ENCODE measurements at places on chromosomes 12 and 14. TPM values are rescaled to one million over a fixed set of nuclear protein-coding genes. Genes with fewer than 3 reads are reported as not detected.
A peak's percentile ranks its signal among the peaks of the same experiment; 100 is the strongest.

DNA sequence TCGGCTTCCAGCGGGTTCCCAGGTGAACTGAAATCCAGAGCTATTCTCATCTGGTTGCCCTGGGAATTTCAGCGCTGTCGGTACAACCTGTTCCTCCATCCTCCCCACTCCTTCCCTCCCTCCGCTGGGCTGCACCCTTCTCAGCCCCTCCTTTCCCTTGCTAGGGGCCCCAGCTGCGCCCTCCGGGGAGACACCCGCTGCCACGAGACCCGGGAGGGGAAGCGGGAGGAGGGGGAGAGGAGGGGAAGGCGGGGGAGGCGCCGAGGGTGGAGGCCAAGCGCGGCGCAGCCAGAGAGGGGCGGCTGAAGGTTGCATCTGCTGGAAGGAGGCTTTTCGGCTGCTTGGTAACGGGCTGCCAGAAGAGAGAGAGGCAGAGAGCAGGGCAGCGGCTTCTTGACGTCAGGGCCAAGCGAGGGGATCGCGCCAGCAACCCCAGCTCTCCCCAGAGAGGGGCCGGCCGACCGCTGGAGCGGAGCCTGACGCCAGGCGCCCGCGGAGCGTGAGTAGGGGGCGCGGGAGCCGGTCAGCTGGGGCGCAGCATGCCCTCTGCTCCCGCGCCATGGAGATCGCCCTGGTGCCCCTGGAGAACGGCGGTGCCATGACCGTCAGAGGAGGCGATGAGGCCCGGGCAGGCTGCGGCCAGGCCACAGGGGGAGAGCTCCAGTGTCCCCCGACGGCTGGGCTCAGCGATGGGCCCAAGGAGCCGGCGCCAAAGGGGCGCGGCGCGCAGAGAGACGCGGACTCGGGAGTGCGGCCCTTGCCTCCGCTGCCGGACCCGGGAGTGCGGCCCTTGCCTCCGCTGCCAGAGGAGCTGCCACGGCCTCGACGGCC lies at the start of gene KCNA5:
TSS of gene KCNA5 (plus strand) at position 291 of the 831 bp plus-strand sequence. CDS start at position 560, 269 bp downstream.
- peaks cover 39% of the 10 kb centered on the region for H3K27me3 ChIP-seq
- H3K4me3 ChIP-seq = no peak within 1 kb of the TSS
- no peak for DNase-seq

Gene DLGAP5
- 97.9 TPM for total RNA-seq

DNA sequence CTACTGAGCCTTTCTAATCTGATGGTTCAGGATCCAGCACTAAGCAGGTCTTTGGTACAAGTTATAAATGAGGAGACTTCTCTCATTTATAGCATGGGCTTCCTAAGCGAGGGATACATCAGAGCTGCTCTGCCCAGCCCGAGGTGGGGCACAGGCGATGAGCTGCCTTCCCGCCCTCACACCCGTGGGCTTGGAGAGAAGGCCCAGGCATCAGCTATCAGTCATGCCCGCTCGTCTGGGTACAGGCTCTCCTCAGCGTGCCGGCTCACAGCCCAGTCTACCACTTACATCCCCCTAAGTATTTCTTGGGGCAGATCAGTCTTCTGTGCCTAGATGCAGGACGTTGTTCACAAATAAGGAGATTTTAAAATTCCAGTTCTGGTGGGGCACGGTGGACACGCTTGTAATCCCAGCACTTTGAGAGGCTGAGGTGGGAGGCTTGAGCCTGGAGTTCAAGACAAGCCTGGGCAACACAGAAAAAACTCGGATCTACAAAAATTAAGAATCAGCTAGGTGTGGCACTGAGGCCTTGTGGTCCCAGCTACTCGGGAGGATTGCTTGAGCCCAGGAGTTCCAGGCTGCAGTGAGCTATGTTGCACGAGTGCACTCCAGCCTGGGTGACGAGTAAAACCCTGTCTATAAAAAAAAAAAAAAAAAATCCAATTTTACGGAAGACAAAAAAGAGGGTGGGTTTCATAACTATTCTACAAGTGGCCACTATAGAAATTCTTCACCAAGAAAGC lies 57.0 kb downstream of the CCDC88C start:
- peaks cover 8% of the 10 kb centered on the region for H3K36me3 ChIP-seq
- H3K4me1 ChIP-seq = peaks cover 66% of the 10 kb centered on the region
- no peak overlapping the region for H3K27ac ChIP-seq
- no peak for DNase-seq

DNA sequence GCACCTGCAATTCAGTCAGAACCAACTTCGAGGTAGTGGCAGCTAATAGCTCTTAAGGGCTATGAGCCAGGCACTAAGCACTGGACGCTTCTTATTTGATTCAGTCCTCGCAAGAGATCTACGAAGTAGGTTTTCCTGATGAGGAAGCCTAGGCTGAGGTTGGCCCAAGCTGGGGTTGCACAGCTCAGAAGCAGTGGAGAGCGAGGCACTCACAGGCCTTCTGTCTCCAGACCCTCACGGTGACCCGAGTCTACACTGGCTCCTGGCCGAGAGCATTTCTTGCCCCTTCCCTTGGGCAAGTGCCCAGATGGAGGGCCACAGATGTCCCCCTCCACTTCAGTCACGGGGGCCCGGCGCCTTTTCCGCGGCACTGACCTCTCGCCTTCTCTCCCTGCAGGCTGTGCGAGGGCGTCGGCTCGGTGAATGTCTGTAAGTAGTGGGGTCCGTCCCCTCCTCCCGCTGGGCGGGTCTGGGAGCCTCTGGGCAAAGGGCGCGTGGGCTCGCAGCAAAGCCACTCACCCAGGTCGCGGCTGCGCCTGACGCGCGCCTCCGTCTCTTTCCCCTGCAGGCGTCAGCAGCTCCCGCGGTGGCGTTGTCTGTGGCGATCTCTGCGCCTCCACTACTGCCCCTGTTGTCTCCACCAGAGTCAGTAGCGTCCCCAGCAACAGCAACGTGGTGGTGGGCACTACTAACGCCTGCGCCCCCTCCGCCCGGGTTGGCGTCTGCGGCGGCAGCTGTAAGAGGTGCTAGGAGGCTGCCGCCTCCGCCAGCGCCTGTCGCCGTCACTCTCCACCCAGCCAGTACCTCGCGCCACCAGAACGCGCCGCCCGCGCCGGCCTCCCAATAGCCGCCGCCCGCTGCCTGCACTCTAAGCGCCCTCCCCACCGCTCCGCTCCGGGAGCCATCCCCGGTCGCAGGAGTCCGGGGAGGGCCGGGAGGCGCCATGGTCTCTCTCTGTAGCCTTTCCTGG lies 13.1 kb downstream of the KRT83 start:
- peaks cover 50% of the 10 kb centered on the region for H3K27me3 ChIP-seq
- peak; percentile 62 for DNase-seq
- peak overlapping the region; percentile 47 for H3K4me3 ChIP-seq
- H3K27ac ChIP-seq = no peak overlapping the region
- peaks cover 16% of the 10 kb centered on the region for H3K4me1 ChIP-seq

DNA sequence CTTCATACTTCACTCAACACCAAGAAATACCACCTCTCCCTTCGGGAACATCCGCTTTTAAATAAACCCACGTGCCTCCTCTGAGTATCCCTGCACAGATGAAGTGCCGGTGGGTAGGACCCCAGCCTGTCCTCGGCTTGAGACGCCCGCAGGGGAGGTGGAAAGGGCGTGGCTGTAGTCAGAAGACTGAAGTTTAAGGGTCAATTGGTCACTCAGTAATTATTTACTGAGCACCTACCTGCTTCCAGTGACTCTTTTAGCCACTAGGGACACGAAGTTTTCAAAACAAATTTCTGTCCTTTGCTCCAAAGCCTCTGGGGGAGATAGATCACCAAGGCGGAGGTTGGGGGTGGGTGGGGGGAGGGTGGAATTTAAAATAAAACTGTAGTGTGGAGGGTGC lies 309.4 kb downstream of the VRK1 start:
- no peak for DNase-seq
- peaks cover 14% of the 10 kb centered on the region for H3K27me3 ChIP-seq

Gene OR6C2
- total RNA-seq = not detected

GRCh38 chr12:84376320-84376719 lies 536.3 kb downstream of the SLC6A15 start:
- H3K4me1 ChIP-seq = no peaks in the 10 kb centered on the region
- no peak overlapping the region for H3K4me3 ChIP-seq
- H3K36me3 ChIP-seq = no peaks in the 10 kb centered on the region
- no peak overlapping the region for H3K27ac ChIP-seq
- DNase-seq = no peak

GRCh38 chr14:104240434-104241157 lies 102.2 kb downstream of the KIF26A start:
- H3K27me3 ChIP-seq = peaks cover 10% of the 10 kb centered on the region
- peaks cover 2% of the 10 kb centered on the region for H3K36me3 ChIP-seq
- no peak overlapping the region for H3K4me3 ChIP-seq
- H3K27ac ChIP-seq = no peak overlapping the region
- DNase-seq = no peak

DNA sequence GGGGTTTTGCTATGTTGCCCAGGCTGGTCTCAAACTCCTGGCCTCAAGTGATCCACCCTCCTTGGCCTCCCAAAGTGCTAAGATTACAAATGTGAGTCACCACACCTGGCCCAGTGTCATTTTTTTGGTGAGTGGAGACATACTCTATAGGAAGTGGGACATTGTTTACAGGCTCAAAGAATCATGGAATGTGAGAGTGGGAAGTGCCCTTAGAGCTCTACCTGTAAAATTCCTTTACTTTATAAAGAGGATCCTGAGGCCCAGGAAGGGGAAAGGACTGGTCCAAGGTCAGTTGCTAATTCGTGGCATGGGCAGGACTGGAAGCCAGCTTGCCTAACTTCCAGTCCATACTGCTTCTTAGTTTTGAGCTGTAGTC lies 8.7 kb upstream of the ADCK1 start:
- H3K4me3 ChIP-seq = no peak overlapping the region
- H3K36me3 ChIP-seq = no peaks in the 10 kb centered on the region
- no peak overlapping the region for H3K27ac ChIP-seq
- no peak for DNase-seq
- peaks cover 2% of the 10 kb centered on the region for H3K4me1 ChIP-seq

Gene DBX2
- total RNA-seq = not detected

DNA sequence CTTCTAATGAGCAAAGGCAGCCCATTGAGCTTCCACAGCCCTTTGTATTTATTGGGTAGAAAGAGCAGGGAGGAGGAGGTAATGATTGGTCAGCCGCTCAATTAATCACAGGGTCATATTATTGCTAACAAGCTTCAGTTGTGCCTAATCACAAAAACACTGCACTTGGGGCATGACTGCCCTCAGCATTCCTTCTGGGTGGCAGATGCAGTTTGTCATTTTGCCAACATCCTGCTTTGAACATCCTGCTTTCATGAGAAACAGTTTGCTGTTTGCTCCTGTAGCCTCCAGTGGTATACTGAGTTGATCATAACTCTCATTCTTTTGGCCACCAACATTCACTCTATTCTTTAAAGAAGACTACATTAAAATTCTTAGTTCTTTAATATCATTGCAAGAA lies 462.9 kb upstream of the MIS18BP1 start:
- no peaks in the 10 kb centered on the region for H3K36me3 ChIP-seq
- no peak overlapping the region for H3K27ac ChIP-seq
- H3K4me1 ChIP-seq = no peaks in the 10 kb centered on the region
- H3K27me3 ChIP-seq = no peaks in the 10 kb centered on the region
- DNase-seq = no peak

DNA sequence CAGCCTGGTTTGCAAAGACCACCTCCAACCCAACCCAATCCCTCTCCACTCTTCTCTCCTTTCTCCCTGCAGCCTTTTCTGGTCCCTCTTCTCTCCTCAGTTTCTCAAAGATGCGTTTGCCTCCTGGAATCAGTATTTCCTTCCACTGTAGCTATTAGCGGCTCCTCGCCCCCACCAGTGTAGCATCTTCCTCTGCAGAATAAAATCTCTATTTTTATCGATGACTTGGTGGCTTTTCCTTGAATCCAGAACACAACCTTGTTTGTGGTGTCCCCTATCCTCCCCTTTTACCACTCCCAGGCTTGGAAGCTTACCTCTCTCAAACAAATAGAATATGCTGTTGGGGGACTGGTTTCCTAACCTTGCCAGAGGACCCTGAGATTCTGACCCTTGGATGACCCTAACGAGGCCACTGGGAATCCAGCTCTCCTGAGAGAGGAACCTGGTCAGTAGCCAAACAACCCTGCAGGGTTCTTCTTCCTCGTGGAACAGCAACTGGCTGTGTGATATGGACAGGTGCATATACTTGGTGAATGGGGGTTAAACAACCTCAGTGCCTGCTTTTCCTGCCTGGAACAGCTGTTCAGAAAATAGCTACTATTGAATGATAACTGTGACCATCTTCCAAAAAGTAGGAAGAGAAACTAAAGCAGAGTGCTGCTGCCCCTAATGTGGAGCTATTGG lies 4.4 kb downstream of the WNT1 start:
- no peak for DNase-seq
- H3K4me3 ChIP-seq = no peak overlapping the region
- H3K36me3 ChIP-seq = no peaks in the 10 kb centered on the region
- peaks cover 44% of the 10 kb centered on the region for H3K4me1 ChIP-seq
- H3K27me3 ChIP-seq = peaks cover 45% of the 10 kb centered on the region

GRCh38 chr12:90653040-90653439 lies 301.9 kb downstream of the CCER1 start:
- H3K36me3 ChIP-seq = no peaks in the 10 kb centered on the region
- no peaks in the 10 kb centered on the region for H3K4me1 ChIP-seq

- H3K4me1 ChIP-seq = no peaks in the 10 kb centered on the region
- H3K27me3 ChIP-seq = no peaks in the 10 kb centered on the region
- no peak overlapping the region for H3K4me3 ChIP-seq
- no peak overlapping the region for H3K27ac ChIP-seq
- DNase-seq = no peak
- H3K36me3 ChIP-seq = no peaks in the 10 kb centered on the region
Measured at GRCh38 chr12:105983622-105984320, 155.0 kb downstream of the NUAK1 start.

- peak overlapping the region; percentile 64 for H3K27ac ChIP-seq
- no peaks in the 10 kb centered on the region for H3K36me3 ChIP-seq
- no peaks in the 10 kb centered on the region for H3K27me3 ChIP-seq
Measured at GRCh38 chr12:106227641-106228319, 20.0 kb downstream of the CKAP4 start.

Gene GPRC5D
- not detected for total RNA-seq

Gene RFX4
- not detected for total RNA-seq

GRCh38 chr12:4015225-4016091 lies 142.3 kb upstream of the PARP11 start:
- H3K36me3 ChIP-seq = no peaks in the 10 kb centered on the region
- no peak overlapping the region for H3K4me3 ChIP-seq
- DNase-seq = no peak
- H3K27ac ChIP-seq = no peak overlapping the region

Gene C14orf180
- total RNA-seq = not detected

DNA sequence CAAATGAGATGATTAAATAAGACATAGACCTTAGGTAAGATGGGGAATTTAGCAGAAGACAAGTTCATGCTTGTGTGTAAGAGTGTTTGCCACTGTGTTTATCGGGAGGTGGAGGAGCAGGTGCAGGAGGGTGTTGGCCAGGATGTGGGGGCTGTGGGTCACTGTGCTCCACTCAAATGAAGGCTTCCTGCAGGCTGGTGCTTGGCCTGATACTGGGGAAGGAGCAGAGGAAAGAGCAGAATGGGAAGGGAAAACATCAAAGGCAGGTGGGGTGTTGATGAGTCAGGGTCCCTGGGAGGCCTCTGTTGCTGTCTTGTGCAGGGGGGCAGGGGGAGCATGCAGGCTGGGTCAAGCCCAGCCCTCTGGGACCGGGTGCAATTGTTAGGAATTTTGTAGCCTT lies 126.5 kb downstream of the TSPAN9 start:
- H3K36me3 ChIP-seq = no peaks in the 10 kb centered on the region
- H3K4me3 ChIP-seq = no peak overlapping the region
- DNase-seq = no peak
- H3K4me1 ChIP-seq = peaks cover 9% of the 10 kb centered on the region
- H3K27ac ChIP-seq = no peak overlapping the region

- H3K27ac ChIP-seq = no peak overlapping the region
- no peaks in the 10 kb centered on the region for H3K4me1 ChIP-seq
- no peak overlapping the region for H3K4me3 ChIP-seq
- H3K27me3 ChIP-seq = peaks cover 33% of the 10 kb centered on the region
- no peaks in the 10 kb centered on the region for H3K36me3 ChIP-seq
Measured at GRCh38 chr14:61222388-61222787, 58.8 kb downstream of the TMEM30B start.

- H3K36me3 ChIP-seq = peaks cover 4% of the 10 kb centered on the region
- no peak overlapping the region for H3K4me3 ChIP-seq
- no peaks in the 10 kb centered on the region for H3K27me3 ChIP-seq
Measured at GRCh38 chr14:75877884-75878283, 103.9 kb downstream of the TGFB3 start.

Gene ASCL4
- not detected for total RNA-seq
